ENCODE measurements at places on chromosomes 6 and 20.

DNA sequence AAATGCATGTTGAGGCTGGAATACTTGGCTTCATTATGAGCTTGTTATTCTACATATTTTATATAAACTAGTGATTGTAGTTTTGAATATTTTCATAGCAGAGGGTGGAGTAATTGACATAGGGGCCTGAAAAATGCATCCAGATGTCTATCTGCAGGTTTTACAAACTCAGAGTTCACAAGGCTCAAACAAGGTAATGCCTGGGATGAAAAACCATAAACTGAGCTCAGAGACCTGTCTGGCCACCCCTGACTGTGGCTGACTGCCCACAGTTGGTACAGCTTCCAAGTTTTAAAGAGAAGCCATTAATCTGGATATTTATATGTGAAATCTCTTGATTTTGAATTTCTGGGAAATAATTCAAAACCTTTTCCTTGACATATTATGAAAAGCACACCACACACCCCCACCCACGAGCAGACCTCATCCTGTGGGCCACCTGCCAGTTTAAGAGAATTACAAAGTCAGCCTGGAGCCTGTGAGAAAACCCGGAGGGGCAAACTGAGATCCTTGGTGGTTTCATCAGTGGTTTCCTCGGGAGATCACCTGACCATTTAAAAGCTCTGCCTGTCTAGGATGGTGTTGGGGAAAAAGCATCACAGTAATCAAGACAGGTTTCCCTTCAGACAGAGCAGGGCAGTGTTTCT is 230.1 kb downstream of the SAMD5 start:
- peak; percentile 24 for DNase-seq

DNA sequence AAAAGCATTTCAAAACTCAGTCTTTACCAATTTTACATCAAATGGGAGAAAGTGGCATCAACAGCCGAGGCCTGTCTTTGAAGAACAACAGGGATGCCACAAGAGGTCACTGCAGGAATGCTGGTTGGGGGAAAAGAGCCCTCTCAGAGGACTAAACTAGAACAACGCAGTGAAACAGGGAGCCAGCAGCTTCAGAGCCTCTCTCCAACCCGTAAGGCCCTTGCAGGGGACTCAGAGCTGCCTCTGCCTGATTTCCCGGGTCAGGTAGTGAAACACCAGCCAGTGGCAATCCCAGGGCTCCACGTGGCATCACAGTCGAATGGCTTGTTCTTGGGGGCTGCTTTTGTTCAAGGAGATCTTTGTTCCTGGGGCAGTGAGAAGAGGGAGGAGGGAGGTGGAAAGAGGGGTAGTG is 55.0 kb upstream of the KCNK16 start:
- no peak for DNase-seq

- DNase-seq = no peak
These were observed 11.8 kb downstream of the GSTA4 start for GRCh38 chr6:52983159-52983848.

DNA sequence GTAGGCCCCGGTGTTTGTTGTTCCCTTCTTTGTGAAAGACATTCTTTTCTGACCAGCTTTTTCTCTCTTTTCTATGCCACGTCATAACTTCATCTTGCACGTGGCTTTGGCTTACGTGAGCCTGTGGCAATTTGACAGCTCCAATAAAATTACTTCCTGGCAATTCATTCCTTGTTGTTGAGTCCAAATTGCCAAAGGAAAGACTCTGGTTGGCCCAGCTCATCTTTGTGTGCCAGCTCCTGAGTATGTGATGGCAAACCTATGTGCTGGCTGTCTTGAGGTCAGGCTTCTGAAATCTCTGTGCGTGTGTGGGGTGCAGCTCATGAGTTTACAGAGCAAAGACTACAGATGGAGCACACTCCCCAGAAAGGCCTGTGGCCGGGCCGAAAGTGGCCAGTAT is 272.5 kb upstream of the SGK1 start:
- DNase-seq = no peak

DNA sequence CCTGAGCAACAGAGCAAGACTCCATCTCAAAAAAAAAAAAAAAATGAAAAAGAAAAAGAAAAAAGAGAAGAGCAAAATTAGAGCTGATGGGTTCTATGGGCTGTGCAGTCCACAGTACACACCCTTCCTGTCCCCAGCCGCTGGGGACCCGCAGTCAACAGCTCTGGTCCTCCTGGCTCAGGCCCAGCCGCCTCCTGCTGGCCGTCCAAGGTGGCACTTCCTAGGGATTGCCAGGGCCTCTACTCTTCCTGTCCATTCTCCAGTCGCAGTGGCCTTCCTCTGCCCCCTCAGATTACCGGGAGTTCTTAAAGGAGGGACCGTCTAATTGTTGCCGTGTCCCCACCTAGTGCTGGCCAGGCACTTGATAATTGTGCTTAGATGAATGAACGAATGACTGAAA is 41.7 kb downstream of the TMEM242 start:
- DNase-seq = no peak
